ENCODE measurements at places on chromosomes 1 and 21.

GRCh38 chr1:165542647-165543046, 1.2 kb upstream of the LRRC52 start:
- no peak for DNase-seq

GRCh38 chr1:111961773-111962565, 27.5 kb downstream of the KCND3 start:
- peak; percentile 32 for DNase-seq

GRCh38 chr1:17538428-17539117, 925 bp upstream of the ARHGEF10L start:
- no peak for DNase-seq

GRCh38 chr1:18978706-18979105, 22.2 kb upstream of the IFFO2 start:
- no peak for DNase-seq

DNA sequence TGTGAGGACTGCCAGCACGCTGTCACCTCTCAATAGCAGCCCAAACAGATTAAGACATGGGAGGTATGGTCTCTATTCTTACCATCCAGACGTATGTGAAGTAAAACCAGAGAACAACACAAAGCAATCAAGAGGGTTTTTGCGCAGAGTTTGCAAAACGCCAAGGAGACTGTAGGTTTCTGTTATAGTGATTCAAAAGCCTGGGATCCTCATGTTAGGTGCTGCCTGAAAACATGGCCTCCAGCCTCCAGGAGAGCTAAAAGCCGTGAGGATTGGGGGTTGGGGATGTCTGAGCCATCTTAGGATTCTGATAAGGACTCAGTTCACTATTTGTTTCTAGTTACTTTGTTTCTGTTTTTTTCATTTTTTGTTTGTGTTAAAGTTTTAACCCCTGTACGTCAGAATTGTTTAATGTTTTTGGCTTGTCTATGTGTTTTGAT, 4.2 kb upstream of the CCT8 start:
- peak; percentile 73 for DNase-seq

GRCh38 chr1:212722270-212722957, 22.8 kb upstream of the BATF3 start:
- no peak for DNase-seq

DNA sequence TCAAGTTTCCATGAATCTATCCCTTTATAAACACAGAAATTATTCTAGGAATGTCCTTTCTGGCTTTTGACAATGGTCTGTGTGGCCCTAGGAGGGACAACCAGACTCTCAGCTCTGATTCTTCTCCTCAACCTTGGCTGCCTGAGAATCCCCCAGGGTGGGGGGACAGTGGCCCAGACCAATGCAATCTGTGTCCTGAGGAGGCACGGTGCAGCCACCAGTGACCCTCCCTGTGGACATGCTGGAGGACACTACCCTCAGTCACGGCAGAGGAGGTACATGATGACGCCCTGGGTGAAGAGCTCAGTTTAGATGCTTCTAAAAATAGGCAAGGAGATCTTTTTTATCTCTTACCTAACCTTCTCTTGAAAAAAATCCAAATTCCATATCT, 91.7 kb downstream of the PGBD5 start:
- no peak for DNase-seq

GRCh38 chr1:168093616-168094015, 43.1 kb downstream of the GPR161 start:
- DNase-seq = no peak

- DNase-seq = peak; percentile 66
Measured at GRCh38 chr21:33948096-33948950, 32.7 kb upstream of the ATP5PO start.

GRCh38 chr1:46461017-46461808, 28.4 kb upstream of the DMBX1 start:
- no peak for DNase-seq

DNA sequence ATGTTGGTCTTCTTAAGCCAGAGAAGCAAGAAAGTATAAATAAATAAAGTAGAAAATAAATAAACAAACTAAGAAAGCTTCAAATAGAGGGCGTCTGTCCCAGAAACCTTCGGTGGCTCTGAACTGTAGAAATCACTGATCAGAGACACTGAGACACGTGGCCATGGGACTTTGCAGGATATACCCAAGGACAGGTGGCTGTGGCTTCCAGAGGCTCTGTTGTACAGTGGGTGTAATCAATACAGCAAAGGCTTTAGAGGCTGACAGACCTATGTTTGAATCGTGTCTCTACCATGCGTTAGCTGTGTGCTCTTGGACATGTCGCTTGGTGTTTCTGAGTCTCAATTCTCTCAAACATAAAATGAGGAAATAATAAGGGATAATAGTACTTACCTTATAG, 41.0 kb upstream of the EPS15 start:
- DNase-seq = no peak

- DNase-seq = no peak
Measured at GRCh38 chr1:233252441-233252840, 43.1 kb downstream of the PCNX2 start.

DNA sequence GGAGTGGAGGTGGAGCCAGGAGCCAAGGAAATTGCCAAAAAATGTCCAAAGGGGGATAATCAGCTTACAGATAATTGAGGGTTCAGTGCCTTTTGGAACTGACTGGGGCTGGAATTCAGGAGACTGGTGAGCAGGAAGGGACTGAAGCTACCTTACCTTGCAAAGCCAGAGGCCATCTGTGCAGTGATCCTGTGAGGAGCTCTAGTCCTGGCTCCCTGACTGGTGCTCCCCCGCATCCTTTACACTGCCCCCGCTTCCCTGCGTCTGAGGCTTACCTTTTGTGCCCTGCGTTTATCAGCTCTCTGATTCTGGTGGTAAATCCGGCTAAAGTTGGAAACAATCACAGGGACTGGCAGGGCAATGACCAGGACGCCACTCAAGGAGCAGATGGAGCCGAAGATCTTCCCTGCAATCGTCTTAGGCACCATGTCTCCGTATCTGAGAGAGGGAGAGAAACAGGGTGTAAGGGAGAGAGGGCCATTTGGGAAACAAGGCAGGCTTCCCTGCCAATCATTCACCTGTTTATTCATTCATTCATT, 31.0 kb downstream of the DDX20 start:
- DNase-seq = no peak

DNA sequence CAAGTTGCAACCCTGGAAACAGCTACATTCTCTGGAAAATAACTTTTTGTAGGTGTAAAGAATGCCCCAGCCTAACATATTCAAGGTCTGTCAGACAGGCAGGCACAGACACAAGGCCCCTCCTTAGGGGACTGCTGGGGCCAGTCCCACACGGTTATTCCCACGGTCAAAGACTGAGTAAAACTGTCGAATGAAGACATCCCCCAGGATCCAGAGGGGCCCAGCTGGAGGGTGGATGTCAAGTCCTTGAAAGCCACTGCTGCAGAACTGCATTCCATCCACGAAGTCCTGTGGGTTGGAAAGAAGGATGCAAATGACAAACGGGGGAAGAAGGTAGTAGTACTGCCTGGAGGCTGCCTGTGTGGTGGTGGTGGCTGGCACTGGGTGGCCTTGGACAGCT, 6.9 kb upstream of the RAB7B start:
- DNase-seq = no peak

DNA sequence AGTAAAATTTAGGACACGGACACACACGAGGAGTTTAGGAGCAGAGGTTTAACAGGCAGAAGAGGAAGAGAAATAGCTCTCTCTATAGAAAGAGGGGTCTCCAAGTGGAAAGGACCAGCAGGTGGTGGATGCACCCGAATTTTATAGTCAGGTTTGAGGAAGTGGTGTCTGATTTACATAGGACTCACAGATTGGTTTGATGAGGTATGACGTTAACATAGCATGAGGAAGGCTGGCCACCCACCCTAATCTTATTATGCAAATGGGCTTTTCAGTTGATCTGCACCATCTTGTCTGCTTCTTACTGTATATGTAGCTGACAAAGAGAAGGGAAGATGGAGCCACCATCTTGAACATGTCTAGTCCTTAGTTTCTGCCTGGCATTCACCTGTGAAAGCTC, 52.5 kb upstream of the RGS2 start:
- DNase-seq = no peak

DNA sequence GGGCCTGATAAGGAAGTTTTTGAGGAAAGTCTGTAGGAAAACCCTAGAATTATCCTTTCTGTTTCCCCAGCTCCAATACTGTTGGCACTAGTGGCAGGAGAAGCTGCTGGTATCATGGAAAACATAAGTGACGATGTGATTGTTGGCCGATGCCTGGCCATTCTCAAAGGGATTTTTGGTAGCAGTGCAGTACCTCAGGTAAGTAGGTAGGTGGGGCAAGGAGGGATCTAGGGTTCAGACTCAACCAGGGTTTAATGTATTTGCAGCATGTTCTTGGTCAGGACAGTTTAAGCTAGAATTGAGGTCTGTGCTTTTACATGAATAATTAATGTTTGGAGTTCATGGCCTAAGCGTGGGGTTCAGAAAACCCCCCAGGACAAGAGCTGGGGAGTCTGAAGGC, 62.1 kb downstream of the KDM1A start:
- DNase-seq = peak; percentile 8

DNA sequence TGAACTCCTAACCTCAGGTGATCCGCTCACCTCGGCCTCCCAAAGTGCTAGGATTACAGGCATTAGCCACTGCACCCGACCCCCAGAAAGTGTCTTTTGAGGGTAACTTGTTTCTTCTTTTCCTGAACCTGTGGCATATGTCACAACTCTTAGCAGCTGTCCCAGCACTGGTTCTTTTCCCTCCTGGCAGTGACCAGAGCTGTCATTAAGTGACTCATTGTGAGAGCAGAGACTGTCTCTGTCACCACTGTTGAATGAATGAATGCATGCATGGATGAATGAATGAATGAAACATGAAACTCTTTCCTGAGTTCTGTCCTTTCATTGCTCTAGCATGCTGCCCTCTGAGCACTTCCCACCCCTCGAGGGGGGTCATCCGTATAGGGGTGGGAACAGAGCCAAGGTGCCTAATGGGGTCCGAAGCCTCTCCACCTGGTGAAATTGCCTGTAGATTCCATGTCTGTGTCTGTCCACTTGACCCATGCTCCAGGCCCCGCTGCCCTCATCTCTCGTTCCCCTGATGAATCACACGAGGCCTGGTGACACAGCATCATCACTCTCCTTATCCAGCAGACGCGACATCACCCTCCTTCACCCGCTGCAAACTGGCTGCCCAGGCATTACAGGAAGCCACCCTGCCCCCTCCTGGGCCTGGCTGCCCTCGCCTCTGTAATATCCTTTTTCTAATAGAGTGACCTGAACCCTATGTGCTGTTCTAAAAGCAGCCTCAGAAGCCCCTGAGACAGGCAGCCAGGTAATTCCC, 75.0 kb downstream of the IGSF21 start:
- DNase-seq = no peak

Measured in NCI-H2171 treated with DMSO at 0.1 percent for 48 hours (cell line).